ENCODE measurements at places on chromosomes 6 and 20. TPM values are rescaled to one million over a fixed set of nuclear protein-coding genes. Genes with fewer than 3 reads are reported as not detected.

GRCh38 chr6:87574237-87574804, 15.5 kb downstream of the RARS2 start:
- no peak for DNase-seq

DNA sequence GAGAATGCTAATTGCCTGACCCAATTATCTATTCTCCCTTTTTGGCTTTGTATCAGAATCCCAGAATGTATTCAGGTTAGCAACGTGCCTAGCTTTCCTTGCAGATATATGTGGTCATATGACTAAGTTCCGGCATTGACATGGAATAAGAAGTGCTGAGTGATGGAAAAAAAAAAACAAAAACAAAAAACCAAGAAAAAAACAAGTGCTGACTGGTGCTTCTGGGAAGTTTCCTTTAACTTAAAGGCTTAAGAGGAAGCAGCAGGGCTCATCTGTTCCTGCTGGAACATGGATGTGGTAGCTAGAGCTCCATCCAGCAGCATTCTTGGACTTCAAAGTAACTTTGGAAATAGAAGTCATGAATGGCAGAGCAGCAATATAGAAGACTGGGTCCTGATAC, 10.4 kb upstream of the RPF2 start:
- no peak for DNase-seq

DNA sequence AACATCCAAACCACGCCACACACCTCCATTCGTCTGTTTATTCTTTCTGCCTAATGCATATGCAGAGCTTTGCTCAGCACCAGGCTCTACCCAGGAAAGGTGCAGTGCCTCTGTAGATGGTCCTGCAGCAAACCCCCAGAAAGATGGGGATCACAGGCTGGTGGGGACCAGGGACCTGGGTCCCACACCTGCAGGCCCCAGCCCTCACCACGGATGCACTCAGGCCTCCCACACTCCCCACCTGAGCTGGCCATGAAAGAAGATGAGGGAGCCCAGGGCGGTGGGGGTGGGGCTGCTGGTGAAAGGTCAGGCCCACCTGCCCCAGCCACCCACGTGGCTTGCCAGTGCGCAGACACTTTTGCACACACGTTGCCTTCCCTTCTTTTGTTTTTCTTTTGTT, 217.7 kb downstream of the TAF4 start:
- DNase-seq: no peak

- no peak for DNase-seq
Observed at GRCh38 chr6:89492025-89492640, 59.2 kb downstream of the ANKRD6 start.

GRCh38 chr6:1129131-1129530, 182.8 kb upstream of the FOXQ1 start:
- DNase-seq: no peak

DNA sequence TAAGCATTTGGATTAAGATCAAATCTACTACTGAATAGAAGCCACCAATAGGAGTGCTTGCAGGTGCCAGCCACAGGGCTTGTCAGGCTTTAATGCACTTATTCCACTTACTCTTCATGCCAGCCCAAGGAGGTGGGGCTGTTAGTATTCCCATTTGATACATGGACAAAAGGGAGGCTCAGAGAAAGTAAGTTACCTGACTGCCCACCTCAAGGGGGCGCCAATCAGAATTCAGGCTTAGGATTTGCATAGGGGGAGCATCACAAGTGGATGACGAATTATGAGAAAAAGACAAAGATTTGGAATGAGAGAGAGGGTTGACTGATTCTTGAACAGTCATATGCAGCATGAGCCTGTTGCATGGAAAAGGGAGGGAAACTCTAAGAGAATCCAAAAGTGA, 188.4 kb upstream of the TSHZ2 start:
- DNase-seq: no peak

DNA sequence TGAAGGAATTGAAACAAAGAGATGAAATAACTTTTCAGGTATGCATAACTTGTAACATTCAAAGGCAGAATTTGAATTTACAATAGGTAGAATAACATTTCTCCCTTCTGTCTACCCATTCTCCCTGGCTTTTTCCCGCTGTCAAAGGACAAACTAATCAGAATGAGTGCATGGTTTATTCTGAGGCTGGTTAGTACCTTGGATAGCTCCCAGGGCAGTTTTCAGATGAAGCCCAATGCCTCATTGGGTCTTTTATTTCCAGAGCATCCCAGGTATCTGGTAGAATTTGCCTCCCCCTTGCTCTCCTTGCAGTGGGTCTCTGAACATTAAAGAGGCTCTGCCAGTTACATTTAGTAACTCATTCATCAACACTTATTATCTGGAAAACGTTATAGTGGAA, 665.5 kb downstream of the BCKDHB start:
- peak; percentile 31 for DNase-seq

- DNase-seq: no peak
Observed at GRCh38 chr20:17940224-17940971, 28.2 kb downstream of the SNX5 start.

GRCh38 chr20:24640276-24640675, 170.8 kb downstream of the SYNDIG1 start:
- DNase-seq: no peak

GRCh38 chr6:44782892-44783291, 395.4 kb downstream of the CDC5L start:
- DNase-seq: no peak

GRCh38 chr20:24648481-24648880, 179.1 kb downstream of the SYNDIG1 start:
- no peak for DNase-seq

GRCh38 chr6:105677671-105678475, 275.0 kb upstream of the PREP start:
- no peak for DNase-seq

GRCh38 chr6:121858986-121859385, 423.5 kb downstream of the GJA1 start:
- DNase-seq: no peak

DNA sequence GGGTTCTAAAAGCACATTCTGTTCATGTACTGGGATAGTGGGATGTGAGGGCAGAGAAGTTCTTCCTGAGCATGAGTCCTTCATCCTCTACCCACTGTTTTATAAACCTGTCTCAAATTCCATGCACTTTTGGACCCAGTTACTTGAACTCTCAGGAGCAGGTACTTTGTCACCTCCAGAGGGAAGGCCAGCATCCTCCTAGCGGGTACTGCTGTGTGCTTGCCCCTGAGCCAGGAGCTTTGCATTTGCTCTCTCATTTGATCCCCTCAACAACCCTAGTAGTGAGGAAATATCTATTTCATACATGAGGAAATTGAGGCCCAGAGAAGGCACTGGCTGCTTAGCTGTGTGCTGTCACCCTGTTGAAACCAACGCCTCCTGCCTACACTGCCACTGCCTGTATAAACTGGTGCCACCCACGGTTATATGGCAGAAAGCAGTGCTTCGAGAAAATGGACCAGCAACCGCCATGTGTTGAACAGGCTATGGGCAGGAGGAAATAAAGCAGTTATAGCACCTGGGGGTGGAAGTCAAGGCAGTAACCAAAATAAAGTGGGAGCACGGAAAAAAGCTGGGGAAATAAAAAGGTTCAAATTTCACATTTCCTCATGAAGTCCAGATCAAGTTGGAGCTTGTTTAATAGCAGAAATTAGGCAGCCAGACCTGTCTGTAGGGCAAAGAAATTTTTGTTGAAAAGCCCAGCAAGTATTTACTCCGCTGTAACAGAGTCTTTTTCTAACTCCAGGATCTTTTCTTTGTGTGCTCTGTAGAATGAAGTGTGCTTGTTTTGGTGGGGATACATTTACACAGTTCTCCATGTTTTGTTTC, 38.0 kb downstream of the KLHL31 start:
- DNase-seq: no peak

DNA sequence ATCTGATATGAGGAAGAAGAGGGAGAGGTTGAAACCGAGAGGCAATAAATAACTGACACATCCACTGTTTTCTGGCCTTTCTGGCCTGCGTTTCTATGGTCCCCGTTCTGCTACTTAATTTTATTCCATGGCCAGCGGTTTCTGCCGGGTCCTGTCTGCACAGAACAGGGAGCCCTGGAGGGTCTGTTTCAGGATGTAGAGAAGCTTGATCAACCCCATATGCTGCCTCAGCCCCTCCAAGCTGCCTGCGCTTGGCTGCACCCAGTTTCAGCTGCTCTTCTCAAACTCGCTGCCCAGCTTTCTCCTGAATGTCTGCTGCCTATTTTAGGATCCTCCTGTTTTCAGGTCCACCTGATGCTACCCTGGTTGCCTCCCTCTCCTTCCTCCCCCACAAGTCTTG, 18.5 kb upstream of the PACSIN1 start:
- DNase-seq: no peak

GRCh38 chr20:44618318-44618731, 33.2 kb downstream of the ADA start:
- no peak for DNase-seq

DNA sequence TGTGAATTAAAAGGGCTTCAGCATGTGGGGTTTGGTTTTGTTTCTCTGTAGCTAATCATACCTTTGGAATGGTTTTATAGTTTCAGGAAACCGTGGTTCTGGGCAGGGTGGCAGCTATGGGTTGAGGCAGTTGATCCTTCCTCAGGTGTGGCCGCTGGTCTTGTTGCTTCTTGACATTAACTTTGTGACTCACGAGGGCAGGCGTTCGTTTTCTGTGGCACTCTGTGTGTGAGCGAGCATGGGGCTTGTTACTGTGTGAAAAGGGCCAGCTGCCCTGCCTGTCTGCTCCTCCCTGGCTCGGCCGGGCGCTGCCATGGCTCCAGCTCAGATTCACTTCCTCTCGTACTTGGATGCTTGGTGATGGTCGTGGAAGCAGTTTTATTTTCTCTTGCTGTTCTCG, 16.2 kb downstream of the DNAJC5 start:
- DNase-seq: no peak

Gene RPP40
- 10.6 TPM for total RNA-seq

Gene SAPCD1
- 11.9 TPM for total RNA-seq

Gene FLRT3
- 60.4 TPM for total RNA-seq

Gene KHDC1
- 8.0 TPM for total RNA-seq

Gene TFAP2B
- 1.8 TPM for total RNA-seq

Gene OTOR
- total RNA-seq: not detected

Gene ECT2L
- total RNA-seq: not detected

Gene HLA-DOA
- 5.6 TPM for total RNA-seq

Gene EYS
- 0.46 TPM for total RNA-seq
